Right lung (tissue), 10 donors: ENCODE measurements at places on chromosomes 16 and 17. TPM values are rescaled to one million over a fixed set of nuclear protein-coding genes. Genes with fewer than 3 reads are reported as not detected.

GRCh38 chr16:15667091-15667742, 17.2 kb downstream of the NDE1 start:
- no peak for DNase-seq

DNA sequence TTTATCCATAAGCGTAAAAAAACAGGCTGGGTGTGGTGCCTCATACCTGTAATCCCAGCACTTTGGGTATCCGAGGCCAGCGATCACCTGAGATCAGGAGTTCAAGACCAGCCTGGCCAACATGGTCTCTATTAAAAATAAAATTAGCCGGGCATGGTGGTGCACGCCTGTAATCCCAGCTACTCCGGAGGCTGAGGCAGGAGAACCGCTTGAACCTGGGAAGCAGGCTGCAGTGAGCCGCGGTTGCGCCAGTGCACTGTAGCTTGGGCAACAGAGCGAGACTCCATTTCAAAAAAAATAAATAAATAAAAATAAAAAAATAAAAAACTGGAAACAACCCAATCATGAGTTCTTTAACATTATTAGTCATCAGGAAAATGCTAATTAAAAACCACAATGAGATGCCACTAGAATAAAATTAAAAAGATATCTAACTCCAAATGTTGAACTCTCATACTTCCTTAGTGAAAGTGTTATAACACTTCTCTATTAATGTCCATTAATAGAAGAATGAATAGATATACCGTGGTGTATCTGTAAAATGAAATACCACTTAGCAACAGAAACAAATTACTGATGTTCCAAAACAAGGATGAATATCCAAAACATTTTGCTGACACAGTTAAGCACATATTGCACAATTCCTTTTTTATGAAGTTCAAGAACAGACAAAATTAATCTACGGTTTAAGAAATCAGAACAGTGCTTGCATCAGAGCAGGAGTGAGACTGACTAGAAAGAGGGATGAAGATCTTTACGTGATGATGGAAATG, 13.1 kb downstream of the MPHOSPH6 start:
- peak; percentile 27 for DNase-seq

- no peak for DNase-seq
These were observed 76.0 kb downstream of the ZNF778 start for GRCh38 chr16:89293276-89294143.

DNA sequence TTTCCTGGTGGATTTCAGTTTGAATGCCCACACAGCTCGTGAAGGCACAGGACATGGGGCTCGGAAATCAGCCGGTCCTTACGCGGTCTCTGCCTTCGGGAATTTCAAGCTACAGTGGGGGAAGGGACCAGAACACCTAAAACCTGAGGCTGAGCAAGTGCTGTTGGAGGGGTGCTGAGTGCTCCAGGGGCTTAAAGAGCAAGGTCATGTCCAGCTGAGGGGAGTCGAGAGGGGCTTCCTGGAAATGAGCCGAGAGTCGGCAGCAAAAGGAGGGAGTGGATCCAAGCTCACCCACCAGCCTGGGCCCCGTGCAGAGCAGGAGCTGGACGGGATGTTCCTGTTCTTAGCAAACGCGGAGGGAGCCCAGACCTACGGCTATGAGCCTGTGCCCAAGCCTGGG, 73.2 kb upstream of the RPL38 start:
- no peak for DNase-seq

GRCh38 chr16:66324815-66325515, 41.5 kb upstream of the CDH5 start:
- DNase-seq: no peak

DNA sequence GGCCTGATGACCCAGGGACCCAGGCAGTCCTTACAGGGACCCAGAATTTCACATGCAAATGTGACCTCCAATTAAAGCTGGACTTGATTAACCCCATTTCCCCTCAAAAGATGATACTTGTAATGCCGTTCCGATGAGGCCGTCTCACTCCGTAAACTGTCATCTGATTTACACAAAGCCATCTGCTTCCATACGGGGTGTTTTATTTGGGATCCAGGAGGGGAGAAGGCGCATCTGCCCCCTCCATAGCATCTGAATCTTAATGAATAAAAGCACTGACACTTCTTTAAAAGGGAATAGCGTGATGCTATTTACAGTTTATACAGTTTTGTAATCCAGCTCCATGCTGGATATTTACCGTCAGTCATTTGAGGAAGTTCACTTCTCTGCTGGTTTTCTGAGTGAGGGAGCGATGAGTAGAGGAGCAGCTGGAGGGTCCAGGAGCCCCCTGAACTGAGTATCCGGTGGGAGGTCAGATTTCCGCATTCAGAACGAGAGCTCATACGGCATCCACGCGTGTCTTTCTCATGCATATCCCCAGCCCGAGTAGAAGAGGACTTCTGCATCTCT, 452.7 kb downstream of the WWOX start:
- no peak for DNase-seq

GRCh38 chr17:71709946-71710345, 410.9 kb upstream of the SOX9 start:
- no peak for DNase-seq

DNA sequence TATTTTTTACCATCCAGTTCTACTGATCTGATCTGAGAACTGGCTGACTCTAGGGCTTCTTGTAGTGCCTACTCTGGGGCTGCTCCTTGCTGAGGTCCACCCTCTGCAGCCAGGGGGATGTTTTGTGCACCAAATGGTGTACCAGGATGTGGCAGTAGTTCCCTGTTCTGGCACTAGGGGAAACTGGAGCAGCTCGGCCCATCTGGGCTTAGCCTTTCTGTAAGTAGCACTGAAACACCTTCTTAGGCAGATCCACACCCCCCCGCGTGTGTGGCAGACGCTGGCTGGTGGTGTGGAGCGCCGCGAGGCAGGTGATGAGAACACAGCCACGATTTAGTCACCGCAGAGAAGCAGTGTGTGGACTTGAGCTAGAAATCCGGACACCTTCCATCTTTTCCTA, 17.0 kb downstream of the DUSP14 start:
- DNase-seq: no peak

GRCh38 chr16:22692034-22692433, 121.9 kb upstream of the HS3ST2 start:
- no peak for DNase-seq

DNA sequence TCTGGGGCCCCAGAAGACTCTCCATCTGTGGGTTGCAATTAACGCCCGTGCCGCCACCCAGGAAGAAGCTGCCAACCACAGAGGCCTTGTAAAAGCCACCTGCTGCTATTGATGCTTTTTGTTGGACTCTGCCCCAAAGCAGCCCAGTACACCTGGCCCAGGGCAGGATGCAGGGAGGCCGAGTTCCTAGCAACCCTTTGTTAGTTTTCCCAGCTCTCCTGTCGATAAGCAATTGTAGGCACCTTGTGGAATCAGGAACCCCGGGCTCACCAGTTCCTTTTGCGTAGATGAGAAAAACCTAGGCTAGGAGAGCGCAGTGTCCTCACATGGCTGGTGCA, 103.3 kb downstream of the ABCC6 start:
- no peak for DNase-seq

Gene USP43
- 3.7 TPM for polyA plus RNA-seq

Gene SOST
- not detected for polyA plus RNA-seq

Gene RDM1
- polyA plus RNA-seq: 2.0 TPM
